GF-D8 (cell line): ENCODE measurements at places on chromosomes 5 and 9.
A peak's percentile ranks its signal among the peaks of the same experiment; 100 is the strongest.

DNA sequence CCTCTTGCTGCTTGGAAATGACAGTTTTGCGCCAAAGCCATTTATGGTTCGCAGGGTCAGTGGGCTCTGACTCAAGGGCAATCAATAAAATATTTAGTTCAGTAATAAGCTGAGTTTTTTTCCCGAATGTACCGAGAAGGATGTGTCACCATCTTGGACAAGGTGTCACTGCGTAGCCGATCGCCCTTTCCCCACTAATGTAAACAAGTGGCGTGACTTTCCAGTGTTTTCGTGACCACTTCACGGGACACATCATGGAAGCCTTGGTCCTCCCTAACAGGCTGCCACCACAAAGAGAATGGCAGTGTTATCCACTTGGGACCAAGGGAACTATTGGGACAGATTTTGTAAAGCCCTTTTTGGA lies 16.4 kb downstream of the ISL1 start:
- no peak for DNase-seq

- peak; percentile 59 for DNase-seq
These were observed 21.5 kb downstream of the BTF3 start for GRCh38 chr5:73519531-73520283.

DNA sequence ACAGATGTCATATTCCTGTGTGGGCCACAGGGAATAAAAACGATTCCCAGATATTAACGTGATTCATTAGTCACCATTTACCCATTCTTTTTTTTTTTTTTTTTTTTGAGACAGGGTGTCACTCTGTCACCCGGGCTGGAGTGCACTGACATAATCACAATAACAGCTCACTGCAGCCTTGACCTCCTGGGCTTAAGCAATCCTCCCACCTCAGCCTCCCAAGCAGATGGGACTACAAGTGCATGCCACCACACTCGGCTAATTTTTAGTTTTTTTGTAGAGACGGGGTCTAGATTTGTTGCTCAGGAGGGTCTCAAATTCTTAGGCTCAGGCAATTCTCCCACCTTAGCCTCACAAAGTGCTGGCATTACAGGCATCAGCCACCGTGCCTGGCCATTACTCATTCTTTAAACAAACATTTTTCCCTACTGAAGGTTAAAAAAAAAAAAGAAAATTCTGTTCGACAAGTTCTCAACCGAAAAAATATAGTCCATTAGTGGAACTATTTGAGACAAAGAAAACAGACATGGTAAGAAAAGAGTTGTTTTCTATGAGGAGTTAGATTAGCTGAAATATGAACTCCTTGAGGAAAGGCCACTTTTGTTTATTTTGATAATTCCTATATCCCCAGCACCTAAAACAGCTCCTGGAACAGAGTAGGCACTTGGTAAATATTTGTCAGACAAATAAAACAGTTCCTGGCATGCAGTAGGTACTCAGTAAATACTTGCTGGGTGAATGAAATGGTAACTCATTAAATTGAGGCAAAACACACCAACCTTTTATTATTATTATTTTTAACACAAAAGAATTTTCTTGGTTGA lies 32.1 kb upstream of the PDCL start:
- DNase-seq = no peak

GRCh38 chr9:132834343-132834742 lies 43.7 kb downstream of the AK8 start:
- no peak for DNase-seq

DNA sequence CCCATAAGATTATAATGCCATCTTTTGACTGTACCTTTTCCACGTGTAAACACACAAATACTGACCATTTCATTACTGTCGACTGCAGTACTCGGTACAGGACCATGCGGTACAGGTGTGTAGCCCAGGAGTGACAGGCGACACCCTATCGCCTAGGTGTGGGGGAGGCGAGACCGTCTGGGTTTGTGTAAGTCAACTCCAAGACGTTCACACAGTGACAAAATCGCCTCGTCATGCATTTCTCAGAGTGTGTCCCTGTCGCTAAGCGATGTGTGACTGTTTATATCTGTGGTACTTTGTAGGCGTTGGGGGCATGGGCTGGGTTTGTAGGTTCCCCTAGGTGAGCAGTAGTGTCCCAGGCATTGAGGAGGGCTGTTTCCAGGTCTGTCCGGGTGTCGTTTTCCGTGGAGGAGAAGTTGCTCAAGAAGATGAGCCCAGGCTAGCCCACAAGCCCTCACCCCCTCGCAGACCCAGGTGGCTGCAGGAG lies 20.3 kb downstream of the NEK6 start:
- DNase-seq = no peak

GRCh38 chr9:97767891-97768290 lies 70.8 kb upstream of the XPA start:
- DNase-seq = no peak

DNA sequence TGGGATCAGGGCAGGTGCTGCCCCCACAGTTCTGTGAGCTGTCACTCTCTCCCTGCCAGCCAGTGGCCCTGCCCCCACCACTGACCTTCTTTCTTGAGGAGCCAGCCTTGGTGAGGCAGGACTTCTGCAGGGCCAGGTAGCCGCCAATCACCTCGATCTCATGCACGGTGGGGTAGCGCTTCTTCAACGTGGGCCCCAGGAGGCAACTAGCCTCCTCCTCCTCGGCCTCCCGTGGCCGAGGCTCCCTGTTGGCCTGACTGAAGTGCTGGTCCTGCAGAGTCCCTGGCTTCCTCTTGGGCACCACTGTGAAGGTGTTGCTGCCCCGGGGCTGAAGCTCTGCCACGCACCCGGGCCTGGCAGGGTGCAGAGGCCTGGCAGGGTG lies 1.6 kb downstream of the TPRN start:
- DNase-seq = no peak

DNA sequence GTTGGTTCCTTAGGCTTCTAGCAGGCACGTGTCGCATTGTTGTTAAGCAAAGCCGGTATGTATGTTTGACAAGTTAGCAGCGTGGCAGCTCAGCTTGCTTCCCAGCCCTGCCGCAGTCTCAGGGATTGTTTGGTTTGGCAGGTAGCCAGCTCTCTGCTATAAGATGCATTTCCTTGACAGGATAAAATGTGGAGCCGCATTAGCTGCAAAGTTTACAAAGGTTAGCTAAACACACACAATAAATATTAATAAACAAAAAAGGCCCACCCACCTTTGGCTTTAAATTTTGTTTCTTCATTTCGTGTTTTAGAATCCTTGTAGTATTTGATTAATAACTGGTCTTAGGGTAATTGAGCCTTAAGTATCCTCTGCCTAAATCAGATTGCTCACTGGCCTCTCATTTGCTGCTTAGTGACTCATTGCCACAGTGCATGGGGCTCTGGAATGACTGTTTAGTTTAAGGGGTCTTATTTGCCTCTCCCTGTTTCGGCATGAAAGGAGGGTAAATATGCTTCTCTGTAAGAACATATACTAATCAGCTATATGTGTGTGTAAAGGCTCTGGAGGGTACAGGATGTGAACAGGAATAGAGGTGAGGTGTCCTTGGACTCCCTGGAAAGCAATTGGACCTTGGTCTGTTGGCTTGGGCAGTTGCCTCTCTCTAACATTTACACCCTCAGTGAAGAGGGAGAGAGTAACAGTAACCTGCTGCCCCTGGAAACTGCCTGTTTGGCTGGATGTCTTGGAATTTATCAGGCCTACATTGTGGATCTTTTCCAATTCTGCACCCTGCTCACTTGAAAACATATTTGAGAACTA lies 122.0 kb downstream of the GDNF start:
- no peak for DNase-seq
